Karpas-422 (cell line): ENCODE measurements at places on chromosomes 16 and 17. TPM values are rescaled to one million over a fixed set of nuclear protein-coding genes. Genes with fewer than 3 reads are reported as not detected.

Gene WFIKKN2
- not detected in 2 replicates for total RNA-seq

Gene RUNDC1
- 9.2 and 16.6 TPM in 2 replicates for total RNA-seq

Gene AOC2
- total RNA-seq = 0.67 and 1.5 TPM in 2 replicates

Gene KRTAP9-2
- total RNA-seq = not detected in 2 replicates

Gene KRTAP1-1
- not detected in 2 replicates for total RNA-seq

Gene MT1G
- not detected in 2 replicates for total RNA-seq

Gene CMTM1
- total RNA-seq = 0.61 and 5.8 TPM in 2 replicates

Gene HSPB9
- total RNA-seq = 0.29 and 0.37 TPM in 2 replicates

Gene NLGN2
- total RNA-seq = not detected in 2 replicates

Gene ZSWIM7
- total RNA-seq = 41.0 and 55.1 TPM in 2 replicates

GRCh38 chr16:35506018-35506897 is 2046.8 kb downstream of the TP53TG3F start:
- DNase-seq = no peak
- H3K27me3 ChIP-seq = no peaks in the 10 kb centered on the region
- no peak overlapping the region for H3K4me3 ChIP-seq
- no peak overlapping the region for H3K27ac ChIP-seq

DNA sequence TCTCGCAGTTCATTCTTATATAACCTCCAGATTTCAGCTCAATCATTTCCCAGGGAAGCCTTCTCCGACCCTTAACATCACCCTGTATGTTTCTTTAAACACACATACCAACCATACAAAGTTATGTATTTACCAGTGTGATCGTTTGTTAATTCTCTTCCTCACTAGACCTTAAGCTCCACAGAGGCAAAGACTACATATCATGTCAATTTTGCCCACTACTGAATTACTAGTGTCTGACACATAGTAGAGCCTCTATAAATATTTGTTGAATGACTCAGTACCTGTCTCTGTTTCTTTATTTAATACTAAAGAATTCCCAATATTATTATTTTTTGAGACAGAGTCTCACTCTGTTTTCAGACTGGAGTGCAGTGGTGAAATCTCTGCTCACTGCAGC is 137.2 kb downstream of the SHISA9 start:
- no peaks in the 10 kb centered on the region for H3K27me3 ChIP-seq
- DNase-seq = no peak
- no peak overlapping the region for H3K27ac ChIP-seq
- H3K4me3 ChIP-seq = no peak overlapping the region
- H3K4me1 ChIP-seq = no peaks in the 10 kb centered on the region
- no peaks in the 10 kb centered on the region for H3K36me3 ChIP-seq

GRCh38 chr17:49715216-49715615 is 7.5 kb upstream of the SLC35B1 start:
- H3K27ac ChIP-seq = no peak overlapping the region
- no peak for DNase-seq
- H3K36me3 ChIP-seq = no peaks in the 10 kb centered on the region
- no peaks in the 10 kb centered on the region; the same call in 1 of the 2 replicates for H3K27me3 ChIP-seq
- H3K4me3 ChIP-seq = no peak overlapping the region

DNA sequence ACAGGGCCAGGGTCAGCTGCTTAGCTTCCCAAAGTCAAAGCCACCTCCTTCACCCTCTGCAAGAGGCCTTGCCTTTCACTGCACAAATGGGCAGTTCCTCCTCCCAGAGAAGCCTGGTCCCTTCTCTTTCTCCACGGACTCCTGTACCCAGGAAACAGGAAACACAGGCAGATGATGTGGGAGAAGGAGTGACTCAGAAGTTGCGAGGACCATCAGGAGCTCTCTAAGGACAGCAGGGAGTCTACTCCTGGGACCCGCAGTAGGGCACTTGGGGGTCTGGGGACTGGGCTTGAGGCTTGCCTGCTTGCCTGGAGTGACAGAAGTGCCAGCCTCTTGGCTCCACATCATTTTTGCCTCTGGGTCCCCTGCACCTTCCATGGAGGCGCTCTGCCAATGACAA is 47.4 kb upstream of the KSR1 start:
- H3K36me3 ChIP-seq = no peaks in the 10 kb centered on the region
- H3K27me3 ChIP-seq = no peaks in the 10 kb centered on the region
- no peak overlapping the region for H3K4me3 ChIP-seq
- no peaks in the 10 kb centered on the region for H3K4me1 ChIP-seq

DNA sequence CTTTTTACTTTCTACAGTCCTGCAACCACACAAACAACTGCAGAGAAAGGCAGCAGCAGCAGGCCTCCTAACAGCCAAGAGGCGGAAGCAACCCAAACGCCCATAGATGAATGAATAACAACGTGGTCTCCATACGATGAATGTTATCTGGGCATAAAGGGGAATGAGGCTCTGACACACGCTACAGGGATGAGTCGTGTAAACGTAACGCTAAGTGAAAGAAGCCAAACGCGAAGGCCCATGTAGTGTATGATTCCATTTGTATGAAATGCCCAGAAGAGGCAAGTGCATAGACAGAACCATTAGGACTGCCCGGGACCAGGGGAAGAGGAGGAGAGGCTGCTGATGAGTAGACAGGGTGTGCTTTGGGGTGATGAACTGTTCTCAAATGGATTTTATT is 94.8 kb upstream of the DNAH17 start:
- no peaks in the 10 kb centered on the region for H3K27me3 ChIP-seq
- no peak overlapping the region for H3K27ac ChIP-seq
- no peak for DNase-seq
- H3K4me1 ChIP-seq = no peaks in the 10 kb centered on the region

DNA sequence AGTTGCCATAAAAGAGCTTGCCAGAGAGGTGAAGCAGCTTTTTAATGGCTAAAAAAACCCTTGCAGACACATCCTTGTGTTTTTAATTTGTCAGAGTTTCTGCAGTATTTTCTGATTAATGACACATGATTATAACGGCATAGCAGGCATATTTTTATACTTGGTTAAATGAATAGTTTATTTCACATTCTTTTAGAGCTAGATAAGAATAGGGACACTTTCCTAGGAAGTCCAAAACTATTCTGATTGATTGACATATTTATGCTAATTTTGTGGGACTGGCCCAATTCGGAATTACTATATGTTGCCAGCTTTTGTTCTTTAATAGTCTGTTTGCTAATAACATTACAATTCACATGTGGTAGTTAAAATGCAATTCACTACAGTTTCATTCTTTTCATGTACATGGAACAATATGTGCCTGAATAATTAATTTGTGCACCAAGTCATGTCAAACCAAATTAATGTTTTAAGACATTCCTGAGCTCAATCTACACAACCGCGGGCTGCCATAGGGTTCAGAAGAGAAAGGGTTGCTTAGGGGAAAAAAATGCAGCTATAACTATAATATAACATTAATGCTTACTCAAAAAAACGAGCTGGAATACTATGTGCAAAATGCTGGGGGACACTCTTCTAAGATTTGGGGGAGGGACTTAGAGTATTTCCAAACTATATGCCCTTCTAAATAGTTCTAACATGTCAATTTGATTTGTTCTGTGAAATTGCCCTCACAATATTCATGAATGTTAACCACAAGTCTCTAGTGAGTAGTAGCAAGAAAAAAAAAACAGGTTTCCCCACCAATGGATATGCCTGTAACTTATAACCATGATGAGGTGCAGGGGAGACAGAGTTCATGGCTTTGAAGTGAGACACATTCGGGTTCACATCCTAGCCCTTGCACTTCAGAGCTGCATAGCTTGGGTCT is 305.4 kb downstream of the CEP112 start:
- H3K4me3 ChIP-seq = no peak overlapping the region
- no peak overlapping the region for H3K27ac ChIP-seq
- peaks cover 3% of the 10 kb centered on the region; the same call in 1 of the 2 replicates for H3K27me3 ChIP-seq
- H3K36me3 ChIP-seq = no peaks in the 10 kb centered on the region

DNA sequence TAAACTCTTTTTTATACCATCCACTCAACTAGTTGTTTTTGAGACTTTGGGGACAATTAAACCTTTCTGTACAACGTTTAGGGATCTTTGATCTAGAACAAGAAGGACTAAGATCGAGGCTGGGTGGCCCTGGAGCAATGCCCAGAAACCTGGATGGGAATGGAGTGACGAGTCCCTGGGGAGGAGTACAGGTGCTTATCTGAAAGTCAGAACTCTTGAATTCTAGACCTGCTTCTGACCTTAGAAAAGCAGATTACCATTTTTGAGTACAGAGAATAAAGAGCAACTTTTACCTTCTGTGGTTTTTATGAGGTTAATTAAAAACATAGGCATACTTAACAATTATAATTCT is 17.8 kb downstream of the UBE2Z start:
- DNase-seq = no peak
- H3K4me3 ChIP-seq = no peak overlapping the region
- peaks cover 57% of the 10 kb centered on the region for H3K36me3 ChIP-seq
- H3K4me1 ChIP-seq = peaks cover 8% of the 10 kb centered on the region
- H3K27ac ChIP-seq = no peak overlapping the region

- no peaks in the 10 kb centered on the region for H3K4me1 ChIP-seq
- no peak overlapping the region for H3K4me3 ChIP-seq
- no peaks in the 10 kb centered on the region for H3K36me3 ChIP-seq
- H3K27ac ChIP-seq = no peak overlapping the region
These were observed 13.8 kb upstream of the DLX4 start for GRCh38 chr17:49955157-49955556.

GRCh38 chr16:35140293-35140986 is 1681.0 kb downstream of the TP53TG3F start:
- no peak overlapping the region for H3K27ac ChIP-seq
- DNase-seq = no peak
- H3K4me3 ChIP-seq = no peak overlapping the region

GRCh38 chr17:53659181-53659580 is 163.5 kb upstream of the KIF2B start:
- H3K4me1 ChIP-seq = no peaks in the 10 kb centered on the region
- no peaks in the 10 kb centered on the region for H3K27me3 ChIP-seq
- no peaks in the 10 kb centered on the region for H3K36me3 ChIP-seq
- no peak overlapping the region for H3K4me3 ChIP-seq
- H3K27ac ChIP-seq = no peak overlapping the region

GRCh38 chr16:70523076-70523742 is at the start of gene COG4:
Gene COG4 (minus strand): TSS chr16:70523554. CDS start chr16:70523543, 11 bp downstream.
- DNase-seq = peak; percentile 97
- no peaks in the 10 kb centered on the region for H3K27me3 ChIP-seq
- peaks cover 24% of the 10 kb centered on the region for H3K36me3 ChIP-seq
- H3K4me1 ChIP-seq = peaks cover 44% of the 10 kb centered on the region
- H3K4me3 ChIP-seq = peak within 1 kb of the TSS; percentile 95
- peak within 1 kb of the TSS; percentile 87 for H3K27ac ChIP-seq

DNA sequence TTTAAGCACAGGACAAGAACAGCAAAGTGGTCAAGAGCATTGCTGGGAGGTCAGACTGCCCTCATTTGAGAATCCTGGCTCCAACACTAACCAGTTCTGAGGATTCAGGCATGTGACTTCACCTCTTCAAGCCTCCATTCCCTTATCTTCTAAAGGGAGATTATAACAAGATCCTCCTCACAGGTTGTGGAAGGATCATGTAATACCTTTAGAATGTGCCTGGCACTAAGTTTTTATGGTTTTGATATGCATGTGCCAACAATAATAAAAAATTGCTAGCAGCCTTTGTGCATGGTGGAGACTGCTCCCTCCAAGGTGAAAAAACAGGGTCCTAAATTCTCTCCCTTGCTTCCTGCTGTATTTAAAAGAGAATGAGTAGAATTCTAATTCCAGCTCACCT is 36.0 kb upstream of the ADAMTS18 start:
- no peaks in the 10 kb centered on the region for H3K27me3 ChIP-seq
- DNase-seq = peak; percentile 31
- H3K27ac ChIP-seq = no peak overlapping the region
- H3K4me1 ChIP-seq = no peaks in the 10 kb centered on the region
- no peak overlapping the region for H3K4me3 ChIP-seq

DNA sequence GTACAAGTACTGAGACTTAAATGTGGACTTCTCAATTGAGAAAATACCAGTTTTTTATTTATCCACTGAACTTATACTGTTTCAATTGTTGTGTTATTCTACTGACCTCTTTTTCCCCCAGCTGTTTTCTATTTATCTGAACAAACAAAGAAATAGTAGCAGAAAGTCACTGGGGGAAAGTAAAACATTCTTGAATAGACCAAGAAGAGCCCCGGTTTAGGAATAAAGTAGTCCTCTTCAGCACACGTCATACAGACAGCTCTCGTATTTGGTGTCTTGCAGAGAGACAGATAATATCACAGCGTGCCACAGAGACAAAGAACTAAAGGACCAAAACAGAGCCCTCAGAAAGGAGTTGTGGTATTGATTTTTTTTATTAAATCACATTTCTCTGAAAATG is 1159.1 kb upstream of the CDH8 start:
- H3K27ac ChIP-seq = no peak overlapping the region
- no peaks in the 10 kb centered on the region for H3K36me3 ChIP-seq
- no peak for DNase-seq
- no peaks in the 10 kb centered on the region for H3K4me1 ChIP-seq

- H3K36me3 ChIP-seq = no peaks in the 10 kb centered on the region
- H3K27me3 ChIP-seq = no peaks in the 10 kb centered on the region
- H3K4me3 ChIP-seq = peak overlapping the region; percentile 62
- H3K27ac ChIP-seq = no peak overlapping the region
- H3K4me1 ChIP-seq = peaks cover 16% of the 10 kb centered on the region
These were observed 848 bp upstream of the TBKBP1 start for GRCh38 chr17:47692895-47693730.

DNA sequence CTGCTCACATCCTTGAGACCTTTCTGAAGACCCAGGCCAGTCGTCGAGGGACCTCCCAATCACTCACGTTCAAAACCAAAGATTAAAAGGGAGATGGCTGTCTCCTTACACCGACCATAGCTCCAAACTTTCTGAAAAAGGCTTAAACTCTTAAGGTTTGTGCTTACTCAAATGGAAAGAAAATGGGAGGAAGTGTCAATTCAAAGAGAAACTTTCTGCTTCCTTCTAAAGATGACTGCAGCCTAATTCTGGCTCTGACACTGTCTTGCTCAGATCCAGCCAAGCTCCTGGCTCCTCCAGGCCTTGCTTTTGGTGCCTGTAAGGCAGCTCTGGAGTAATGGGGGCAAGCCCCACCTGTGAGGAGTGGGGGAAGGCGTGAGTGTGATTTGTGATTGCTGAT is 54.9 kb upstream of the WSB1 start:
- no peaks in the 10 kb centered on the region for H3K36me3 ChIP-seq
- no peak overlapping the region for H3K4me3 ChIP-seq
- no peak for DNase-seq
- no peaks in the 10 kb centered on the region for H3K27me3 ChIP-seq

GRCh38 chr16:52741351-52741750 is 194.4 kb upstream of the TOX3 start:
- no peak for DNase-seq
- no peaks in the 10 kb centered on the region for H3K36me3 ChIP-seq
- H3K4me3 ChIP-seq = no peak overlapping the region
- no peak overlapping the region for H3K27ac ChIP-seq

- no peak for DNase-seq
- H3K4me3 ChIP-seq = no peak overlapping the region
- no peaks in the 10 kb centered on the region for H3K4me1 ChIP-seq
- H3K36me3 ChIP-seq = no peaks in the 10 kb centered on the region
These were observed 43.0 kb upstream of the CDH8 start for GRCh38 chr16:62079236-62079635.

- H3K36me3 ChIP-seq = no peaks in the 10 kb centered on the region
- no peak overlapping the region for H3K27ac ChIP-seq
- H3K27me3 ChIP-seq = no peaks in the 10 kb centered on the region
These were observed 3.5 kb downstream of the KRT40 start for GRCh38 chr17:40980596-40980995.
